ENCODE measurements at places on chromosomes 11 and 22.

DNA sequence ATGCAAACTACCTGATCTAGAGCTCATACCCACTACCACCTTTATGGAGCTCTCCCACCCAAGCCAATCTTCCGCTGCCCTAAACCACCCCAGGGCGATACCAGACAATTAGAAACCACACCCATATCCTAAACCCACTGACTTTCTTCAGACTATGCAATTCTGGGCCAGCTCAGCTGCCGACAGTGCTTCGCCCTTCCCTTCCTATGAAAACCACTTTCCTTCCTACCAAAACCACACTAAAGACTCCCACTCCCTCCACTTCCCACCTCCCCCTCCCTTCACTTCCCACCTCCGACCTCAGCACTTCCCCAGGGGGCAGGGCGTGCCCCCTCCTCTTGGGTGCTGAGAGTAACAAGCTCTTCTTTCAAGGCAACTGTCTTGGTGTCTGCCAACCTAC is 25.1 kb downstream of the B3GAT1 start:
- DNase-seq = no peak

- peak; percentile 78 for DNase-seq
Observed at GRCh38 chr22:50250555-50251476, at the start of gene HDAC10. HDAC10 (minus strand) TSS chr22:50251265; CDS start chr22:50251032, 233 bp downstream.

DNA sequence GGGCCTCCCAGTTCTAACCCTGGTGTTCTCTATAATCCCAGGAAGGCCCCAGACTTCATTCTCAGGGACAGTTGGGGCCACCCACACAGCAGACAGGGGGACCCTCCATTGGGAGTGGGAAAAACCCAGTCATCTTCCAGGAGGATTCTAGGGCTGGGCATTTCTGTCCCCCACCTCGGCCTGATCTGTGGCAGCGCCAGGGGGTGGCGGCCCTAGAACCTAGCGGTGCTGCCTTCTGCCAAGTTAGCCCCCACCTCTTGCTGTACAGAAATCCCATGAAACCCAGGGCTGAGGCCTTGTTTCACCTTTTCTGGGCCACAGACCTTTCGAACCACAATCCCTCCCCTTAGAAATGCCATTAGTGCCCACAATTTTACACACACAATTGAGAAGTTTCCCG is 9.6 kb downstream of the CHST1 start:
- DNase-seq = no peak

DNA sequence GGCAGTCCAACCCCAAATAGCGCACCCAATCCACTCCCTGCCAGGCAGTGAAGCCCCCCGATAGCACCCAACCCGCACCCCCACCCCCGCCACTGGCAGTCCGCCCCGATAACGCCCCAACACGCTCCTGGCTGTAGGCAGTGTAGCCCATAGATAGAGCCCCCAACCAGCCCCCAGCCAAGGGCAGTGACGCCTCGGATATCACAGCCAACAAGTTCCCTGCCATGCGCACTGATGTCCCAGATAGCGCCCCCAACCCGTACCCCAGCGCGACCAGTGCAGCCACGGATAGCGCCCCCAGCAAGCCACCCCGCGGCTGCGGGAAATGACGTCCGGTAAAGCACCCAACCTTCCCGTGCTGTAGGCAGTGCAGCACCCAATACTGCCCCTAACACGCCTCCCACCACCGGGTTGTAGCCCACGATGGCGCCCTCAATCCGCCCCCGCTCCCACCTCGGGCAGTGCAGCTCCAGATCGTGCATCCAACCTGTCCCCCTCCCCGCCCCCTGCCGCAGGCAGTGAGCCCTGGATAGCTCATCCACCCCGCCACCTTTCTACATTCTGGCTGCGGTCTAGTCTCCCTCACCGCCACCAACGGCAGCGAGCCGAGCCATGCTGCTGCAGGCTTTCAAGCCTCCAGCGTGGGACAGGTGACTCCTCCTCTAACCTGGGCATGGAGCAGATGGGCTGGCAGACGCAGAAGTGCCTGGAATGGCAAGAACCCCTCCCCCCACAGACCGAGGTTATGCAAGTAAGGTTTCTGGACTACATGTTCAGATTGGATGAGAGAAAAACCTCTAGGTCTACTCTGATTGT is 625 bp downstream of the RFPL2 start:
- DNase-seq = no peak

DNA sequence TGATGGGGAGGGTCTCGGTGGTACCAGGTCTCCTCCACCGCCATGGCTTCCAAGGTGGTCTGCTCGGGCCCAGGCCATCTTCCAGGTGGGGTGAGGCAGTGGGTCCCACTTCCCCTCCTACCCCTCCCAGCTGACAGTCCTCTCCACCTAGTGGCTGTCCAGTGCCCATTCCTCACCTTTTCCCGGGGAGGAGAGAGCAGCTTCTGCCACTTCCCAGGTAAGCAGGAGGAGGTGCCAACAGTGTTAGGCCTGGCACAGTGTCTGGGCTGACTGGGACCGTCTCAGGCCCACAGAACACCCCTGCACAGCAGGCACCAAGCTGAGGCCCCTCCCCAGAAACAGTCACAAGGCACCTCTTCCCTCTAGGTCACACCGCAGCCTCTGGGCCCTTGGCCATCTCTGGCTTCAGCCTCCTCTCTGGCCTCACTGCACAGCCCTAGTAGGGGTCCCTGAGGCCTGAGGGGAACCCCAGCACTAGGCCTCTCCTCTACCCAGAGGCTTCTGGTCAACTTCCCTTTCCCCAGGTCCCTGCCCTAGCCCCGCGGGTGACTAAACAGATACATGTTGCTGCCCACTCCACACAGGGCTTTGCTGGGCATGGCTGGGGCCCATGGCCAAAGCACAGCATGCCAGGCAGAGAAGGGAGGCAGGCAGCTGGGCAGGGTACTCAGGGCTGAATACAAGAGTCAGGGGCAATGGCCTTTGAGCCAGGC is 2.3 kb upstream of the ANKRD13D start:
- DNase-seq = no peak

Measured in frontal cortex (tissue), 4 donors.